Epithelial cell of esophagus (primary cell): ENCODE measurements at places on chromosomes 5 and 9.
A peak's percentile ranks its signal among the peaks of the same experiment; 100 is the strongest.

GRCh38 chr5:38534156-38534453, 22.3 kb downstream of the LIFR start:
- no peak for DNase-seq

GRCh38 chr9:17938035-17938655, 359.3 kb downstream of the SH3GL2 start:
- no peak for DNase-seq

- DNase-seq, result no peak
These were observed 526 bp upstream of the STXBP1 start for GRCh38 chr9:127611603-127611898.

- no peak for DNase-seq
These were observed 304.9 kb downstream of the TMEM167A start for GRCh38 chr5:82772281-82772680.

- no peak for DNase-seq
These were observed 143.2 kb downstream of the C9orf152 start for GRCh38 chr9:110064803-110065202.

DNA sequence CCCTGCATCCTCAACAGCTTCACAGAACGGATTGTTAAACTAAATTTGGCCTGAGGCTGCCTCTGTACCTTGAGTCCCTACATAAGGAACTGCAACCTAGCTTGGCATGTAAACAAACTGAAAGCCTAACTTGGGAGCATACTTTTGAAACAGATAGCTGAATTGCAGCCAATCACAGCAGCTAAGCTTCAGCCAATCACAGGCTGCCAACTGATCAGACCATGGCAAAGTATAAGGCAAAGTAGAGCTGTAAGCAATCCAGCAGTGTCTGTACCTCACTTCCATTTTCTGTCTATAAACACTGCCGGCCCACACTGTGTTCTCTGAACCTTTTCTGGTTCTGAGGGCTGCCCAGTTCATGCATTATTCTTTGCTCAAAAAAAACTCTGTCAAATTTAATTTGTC, 8.9 kb upstream of the ZNF483 start:
- DNase-seq, result peak; percentile 47

GRCh38 chr5:145628525-145628924, 206.6 kb downstream of the PRELID2 start:
- DNase-seq, result no peak

- DNase-seq, result no peak
These were observed 80.9 kb downstream of the HSPA4 start for GRCh38 chr5:133132717-133133116.

GRCh38 chr9:85248514-85249312, 493.0 kb downstream of the AGTPBP1 start:
- DNase-seq, result peak; percentile 67

GRCh38 chr9:1025131-1025530, 25.0 kb upstream of the DMRT2 start:
- DNase-seq, result peak; percentile 76

DNA sequence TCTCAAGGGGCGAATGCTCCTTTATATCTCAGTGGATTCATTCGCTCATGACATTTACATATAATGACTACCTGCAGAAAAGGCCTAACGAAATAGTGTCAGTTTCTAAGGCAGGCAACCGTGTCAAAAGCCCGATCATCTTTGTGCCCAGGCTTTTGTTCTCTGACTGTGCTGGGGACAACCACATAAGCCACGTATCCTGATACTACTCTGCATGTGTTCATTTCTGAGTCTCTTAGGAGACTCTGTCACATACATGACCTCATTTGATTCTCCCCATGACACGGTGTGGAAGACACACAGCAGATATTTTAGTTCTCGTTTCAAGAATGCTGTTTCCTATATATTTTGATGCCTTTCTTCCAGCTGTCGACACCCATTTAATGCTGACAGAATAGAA, 598.5 kb downstream of the BNC2 start:
- no peak for DNase-seq
